Hematopoietic multipotent progenitor cell (in vitro differentiated cells): ENCODE measurements at places on chromosomes 4 and X. TPM values are rescaled to one million over a fixed set of nuclear protein-coding genes. Genes with fewer than 3 reads are reported as not detected.

The TRAM1L1 gene
- total RNA-seq, result 0.27 TPM

The HPRT1 gene
- total RNA-seq, result 10.2 TPM

The SPATA18 gene
- total RNA-seq, result under 0.01 TPM

GRCh38 chr4:39259571-39260330 lies 77.4 kb downstream of the WDR19 start:
- no peak for DNase-seq

DNA sequence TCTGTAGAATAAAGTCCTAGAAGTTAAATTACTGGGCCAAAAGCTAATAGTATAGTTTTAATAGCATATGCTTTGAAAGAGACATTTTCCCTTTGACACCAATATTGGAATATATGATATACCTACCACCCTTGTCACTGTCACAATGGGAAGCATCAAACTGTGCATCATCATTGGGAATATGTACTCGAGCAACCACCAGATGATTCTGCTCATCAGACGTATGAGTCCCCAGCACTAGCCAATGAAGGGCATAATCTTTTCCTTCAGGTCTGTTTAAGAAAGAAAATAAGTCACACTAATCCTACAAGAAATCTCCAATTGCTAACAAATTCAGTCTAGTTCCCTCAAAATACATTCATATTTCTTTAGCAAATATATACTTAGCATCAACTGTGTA lies 7.3 kb downstream of the RBBP7 start:
- DNase-seq, result no peak

DNA sequence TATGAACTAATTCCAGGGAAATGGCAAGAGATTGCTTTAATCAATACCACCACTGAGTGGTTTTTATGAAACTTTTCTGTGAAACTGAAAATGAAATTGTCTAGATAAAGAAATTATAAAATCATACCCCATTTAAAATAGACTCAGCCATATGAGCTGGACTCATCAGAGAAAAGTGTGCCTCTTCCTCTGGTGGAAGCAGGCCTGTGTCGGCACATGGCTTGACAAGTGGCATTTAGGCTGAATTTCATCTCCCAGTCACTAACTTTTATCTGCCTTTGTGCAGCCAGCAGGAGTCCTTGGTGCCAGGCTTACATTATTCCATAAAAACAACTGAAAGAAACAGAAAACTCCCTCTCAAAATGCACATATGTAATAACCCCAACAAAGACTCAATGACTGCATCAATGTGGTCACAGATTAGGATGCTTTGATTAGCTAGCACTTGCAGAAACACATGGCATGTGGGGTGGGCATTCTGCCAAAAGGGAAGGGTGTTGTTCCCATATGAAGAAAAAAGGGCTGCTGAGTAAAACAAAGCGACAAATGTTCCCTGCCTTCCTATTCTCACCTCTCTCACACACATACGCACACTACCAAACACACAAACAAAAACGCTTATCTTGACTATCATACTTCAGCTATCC lies 232.3 kb downstream of the PABPC4L start:
- DNase-seq, result peak; percentile 2
